NCI-H69 (cell line): ENCODE measurements at places on chromosomes 16 and 17.

- no peak for DNase-seq
Observed at GRCh38 chr16:3060339-3061127, 4.9 kb upstream of the IL32 start.

GRCh38 chr17:8001976-8002720 lies at the start of gene GUCY2D:
Gene GUCY2D (plus strand): TSS chr17:8002615. CDS start chr17:8003048, 433 bp downstream.
- no peak for DNase-seq

DNA sequence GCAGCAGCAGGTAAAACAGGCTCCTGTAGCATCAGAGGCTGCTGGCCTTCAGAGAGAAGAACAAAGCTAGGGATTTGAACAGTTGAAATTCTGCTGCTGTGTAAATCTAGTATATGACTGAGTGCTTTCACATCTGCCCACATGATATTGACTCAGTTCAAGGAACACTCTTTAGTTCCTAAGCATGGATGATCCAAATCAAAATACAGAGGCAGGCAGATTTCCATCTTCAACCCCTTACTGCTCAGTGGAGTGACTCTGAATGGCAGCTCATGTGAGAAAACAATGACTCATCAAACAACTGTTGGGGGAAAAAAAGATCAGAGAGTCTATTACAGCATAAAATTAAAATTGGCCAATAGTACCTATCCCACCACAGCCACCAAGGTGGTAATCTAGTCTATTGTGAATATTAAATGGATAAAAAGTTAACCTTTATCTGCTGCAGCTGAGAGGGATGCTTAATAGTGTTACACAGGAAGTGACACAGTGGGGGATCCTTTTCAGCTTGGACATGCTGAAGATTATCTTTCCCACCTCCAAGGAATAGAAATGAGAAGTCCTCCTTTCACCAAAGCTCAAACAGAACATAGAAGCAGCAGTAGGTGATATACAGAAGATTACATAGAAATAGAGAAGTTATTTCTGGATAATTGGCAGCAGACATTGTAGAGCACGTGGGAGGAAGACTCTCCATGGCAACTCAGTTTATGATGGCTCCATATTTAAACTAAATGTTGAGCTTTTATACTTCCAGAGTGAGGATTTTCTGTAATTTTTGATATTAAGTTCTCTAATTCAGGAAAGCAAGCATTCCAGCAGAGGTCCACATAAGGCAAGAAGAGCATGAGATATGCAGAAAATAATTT lies 239.7 kb upstream of the ERCC4 start:
- peak; percentile 15 for DNase-seq

GRCh38 chr16:69397821-69398521 lies 12.2 kb upstream of the TERF2 start:
- peak; percentile 44 for DNase-seq

GRCh38 chr16:81582655-81583441 lies 138.2 kb downstream of the CMIP start:
- DNase-seq, result no peak

GRCh38 chr16:747978-748746 lies 7.4 kb upstream of the CIAO3 start:
- peak; percentile 74 for DNase-seq

DNA sequence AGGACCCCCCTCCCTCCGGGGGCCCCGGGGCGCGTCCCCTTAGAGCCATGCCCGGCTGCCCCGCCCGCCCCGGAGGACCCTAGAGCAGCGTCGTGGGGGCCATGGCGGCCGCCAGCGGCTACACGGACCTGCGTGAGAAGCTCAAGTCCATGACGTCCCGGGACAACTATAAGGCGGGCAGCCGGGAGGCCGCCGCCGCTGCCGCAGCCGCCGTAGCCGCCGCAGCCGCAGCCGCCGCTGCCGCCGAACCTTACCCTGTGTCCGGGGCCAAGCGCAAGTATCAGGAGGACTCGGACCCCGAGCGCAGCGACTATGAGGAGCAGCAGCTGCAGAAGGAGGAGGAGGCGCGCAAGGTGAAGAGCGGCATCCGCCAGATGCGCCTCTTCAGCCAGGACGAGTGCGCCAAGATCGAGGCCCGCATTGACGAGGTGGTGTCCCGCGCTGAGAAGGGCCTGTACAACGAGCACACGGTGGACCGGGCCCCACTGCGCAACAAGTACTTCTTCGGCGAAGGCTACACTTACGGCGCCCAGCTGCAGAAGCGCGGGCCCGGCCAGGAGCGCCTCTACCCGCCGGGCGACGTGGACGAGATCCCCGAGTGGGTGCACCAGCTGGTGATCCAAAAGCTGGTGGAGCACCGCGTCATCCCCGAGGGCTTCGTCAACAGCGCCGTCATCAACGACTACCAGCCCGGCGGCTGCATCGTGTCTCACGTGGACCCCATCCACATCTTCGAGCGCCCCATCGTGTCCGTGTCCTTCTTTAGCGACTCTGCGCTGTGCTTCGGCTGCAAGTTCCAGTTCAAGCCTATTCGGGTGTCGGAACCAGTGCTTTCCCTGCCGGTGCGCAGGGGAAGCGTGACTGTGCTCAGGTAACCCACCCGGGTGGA lies 759 bp downstream of the ALKBH5 start:
- peak; percentile 54 for DNase-seq

GRCh38 chr17:72977771-72978417 lies 114.6 kb downstream of the SLC39A11 start:
- DNase-seq, result no peak

- peak; percentile 32 for DNase-seq
Observed at GRCh38 chr16:67104061-67104460, 5.7 kb upstream of the PHAF1 start.

GRCh38 chr17:71828182-71828596 lies 292.6 kb upstream of the SOX9 start:
- DNase-seq, result peak; percentile 99

DNA sequence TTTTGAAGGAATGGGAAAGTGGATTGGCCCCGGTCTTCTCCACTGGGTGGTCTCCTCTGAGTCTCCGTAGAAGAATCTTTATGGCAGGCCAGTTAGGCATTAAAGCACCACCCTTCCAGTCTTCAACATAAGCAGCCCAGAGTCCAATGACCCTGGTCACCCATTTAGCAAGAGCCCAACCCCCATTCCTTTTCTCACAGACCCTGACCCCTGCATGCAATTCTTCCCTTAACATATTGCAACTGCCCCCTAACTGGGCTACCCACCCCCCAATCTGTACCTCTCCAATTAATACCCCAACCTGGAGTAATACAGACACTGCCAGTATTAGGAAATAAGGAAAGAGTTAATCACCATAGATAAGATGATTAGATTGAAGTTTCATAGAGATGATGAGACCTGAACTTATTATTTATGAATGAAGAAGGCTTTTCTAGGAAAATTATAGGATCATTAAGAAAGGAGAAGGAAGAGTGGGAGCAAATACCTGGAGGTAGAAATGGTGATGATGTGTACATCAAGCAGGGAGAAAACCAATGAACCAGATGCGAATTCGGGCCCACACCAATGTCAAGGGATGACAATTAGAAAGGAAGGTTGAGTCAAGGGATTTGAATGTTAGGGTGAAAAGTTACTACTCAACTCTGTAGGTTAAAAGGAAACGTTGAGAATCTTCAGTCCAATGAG lies 2.4 kb downstream of the CCL2 start:
- DNase-seq, result no peak

DNA sequence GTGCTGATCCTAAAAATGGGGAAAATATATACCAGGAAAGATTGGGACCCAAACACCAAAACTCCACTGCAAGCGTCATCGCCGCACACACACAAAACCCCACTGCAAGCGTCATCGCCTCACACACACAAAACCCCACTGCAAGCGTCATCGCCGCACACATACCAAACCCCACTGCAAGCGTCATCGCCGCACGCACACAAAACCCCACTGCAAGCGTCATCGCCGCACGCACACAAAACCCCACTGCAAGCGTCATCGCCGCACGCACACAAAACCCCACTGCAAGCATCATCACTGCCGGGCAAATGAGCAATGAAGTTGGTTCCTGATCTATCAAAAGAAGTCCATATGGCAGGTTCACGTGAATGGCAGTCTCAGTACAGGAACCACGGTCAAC lies 144.4 kb downstream of the SLC39A11 start:
- DNase-seq, result no peak

- DNase-seq, result no peak
Observed at GRCh38 chr16:71952825-71953224, 47.4 kb downstream of the PKD1L3 start.

DNA sequence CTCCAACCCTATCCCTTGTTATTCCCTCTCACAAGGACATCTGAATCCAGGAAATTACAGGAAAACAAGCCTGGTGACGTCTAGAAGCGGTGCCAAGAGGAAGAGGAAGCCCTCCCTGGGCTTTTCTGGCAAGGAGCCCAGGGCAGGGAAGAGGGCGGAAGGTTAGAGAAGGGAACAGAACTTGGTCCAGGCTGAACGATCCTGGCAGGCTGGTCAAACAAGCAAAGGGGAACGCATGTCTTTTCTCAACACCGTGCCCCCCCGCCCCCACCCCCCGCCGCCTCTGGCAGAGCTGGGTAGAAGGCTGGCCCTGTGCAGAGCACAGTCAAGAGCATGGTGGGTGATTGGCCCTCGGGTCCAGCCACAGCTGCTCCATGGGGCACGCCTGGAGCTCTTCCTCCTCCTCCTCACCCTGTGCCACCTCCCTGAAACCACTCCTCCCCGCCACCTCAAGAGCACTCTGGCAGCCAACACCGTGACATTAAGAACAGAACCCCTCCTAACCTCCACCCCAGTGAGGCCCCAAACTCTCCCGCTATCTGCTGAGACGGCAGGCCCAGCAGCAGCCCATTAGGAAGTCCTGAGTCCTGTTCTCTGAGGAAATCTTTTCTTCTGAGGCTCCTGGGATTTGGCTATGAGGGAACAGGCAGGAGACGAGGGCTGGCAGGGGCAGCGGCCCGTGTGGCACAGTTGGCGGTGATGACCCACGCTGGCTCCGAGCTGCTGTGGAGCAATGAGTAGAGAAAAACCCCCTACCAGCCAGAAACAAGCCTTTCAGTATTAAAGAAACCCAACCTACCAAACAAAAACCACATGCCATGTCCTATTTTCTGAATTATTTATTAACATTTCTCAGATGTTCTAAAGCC lies 7.3 kb downstream of the C16orf86 start:
- peak; percentile 74 for DNase-seq

DNA sequence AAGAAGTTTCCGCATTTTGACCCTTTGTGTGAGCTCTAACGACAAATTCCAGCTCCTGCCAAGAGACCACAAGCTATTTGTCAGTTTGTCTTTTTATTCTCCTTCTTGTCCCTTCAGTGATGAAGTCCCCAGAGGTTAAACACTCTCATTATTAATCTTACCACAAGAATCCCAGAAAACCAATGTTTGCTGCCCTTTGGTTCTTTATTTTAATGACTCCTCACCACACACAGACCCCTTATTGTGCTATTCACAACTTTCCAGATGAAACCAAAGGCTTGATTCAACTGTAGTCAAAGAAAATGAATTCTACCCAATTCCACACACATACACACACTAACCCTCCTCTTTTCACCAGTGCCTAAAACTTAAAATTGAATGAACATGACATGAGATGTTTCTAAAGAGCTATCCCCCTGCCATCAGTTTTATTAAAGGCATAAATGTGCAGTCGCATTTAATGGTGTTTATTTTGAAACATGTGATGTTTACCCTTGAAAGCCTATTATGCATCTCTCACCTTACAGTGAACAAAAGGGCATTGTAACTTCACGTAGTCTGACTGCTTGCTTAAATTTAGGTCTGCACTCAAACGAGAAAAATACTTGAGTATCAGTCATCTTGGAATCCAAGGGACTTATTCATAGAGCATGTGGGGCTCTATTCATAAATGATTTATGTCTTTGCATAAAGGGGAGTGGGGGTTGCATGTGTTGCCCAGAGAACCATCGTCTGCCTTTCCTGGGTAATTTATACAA lies 44.1 kb downstream of the PCTP start:
- DNase-seq, result peak; percentile 96

DNA sequence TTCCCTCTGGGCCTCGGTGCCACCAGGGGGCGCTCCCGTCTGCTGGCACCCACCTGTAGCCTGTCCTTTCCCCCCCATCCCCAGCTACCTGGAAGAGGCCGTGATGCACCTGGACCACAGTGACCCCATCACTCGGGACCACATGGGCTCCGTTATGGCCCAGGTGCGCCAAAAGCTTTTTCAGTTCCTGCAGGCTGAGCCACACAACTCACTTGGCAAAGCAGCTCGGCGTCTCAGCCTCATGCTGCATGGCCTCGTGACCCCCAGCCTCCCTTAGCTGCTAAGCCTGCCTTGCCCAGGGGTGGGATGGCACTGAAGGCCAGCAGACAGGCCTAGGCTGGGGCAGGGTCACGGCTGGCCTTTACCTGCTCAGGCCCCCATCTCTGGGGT lies 818 bp upstream of the NRN1L start:
- peak; percentile 50 for DNase-seq

DNA sequence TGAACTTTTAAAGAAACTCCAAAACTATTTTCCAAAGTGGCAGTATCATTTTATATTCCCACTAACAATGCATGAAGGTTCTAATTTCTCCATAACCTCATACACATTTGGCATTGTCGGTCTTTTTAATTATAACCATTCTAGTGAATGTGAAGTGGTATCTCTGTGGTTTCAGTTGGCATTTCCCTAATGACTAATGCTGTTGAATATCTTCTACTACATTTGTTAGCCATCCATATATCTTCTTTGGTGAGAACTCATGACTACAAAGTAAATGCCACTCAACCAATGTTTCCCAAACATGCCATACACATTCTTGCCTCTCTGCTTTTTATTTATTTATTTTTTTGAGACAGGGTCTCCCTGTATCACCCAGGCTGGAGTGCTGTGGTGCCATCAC lies 31.7 kb upstream of the TAOK1 start:
- DNase-seq, result no peak

GRCh38 chr16:77500934-77501664 lies 66.3 kb upstream of the ADAMTS18 start:
- no peak for DNase-seq

- no peak for DNase-seq
Observed at GRCh38 chr17:14209215-14209614, 27.4 kb downstream of the CDRT15 start.

GRCh38 chr16:73199214-73199613 lies 151.3 kb upstream of the ZFHX3 start:
- DNase-seq, result no peak

DNA sequence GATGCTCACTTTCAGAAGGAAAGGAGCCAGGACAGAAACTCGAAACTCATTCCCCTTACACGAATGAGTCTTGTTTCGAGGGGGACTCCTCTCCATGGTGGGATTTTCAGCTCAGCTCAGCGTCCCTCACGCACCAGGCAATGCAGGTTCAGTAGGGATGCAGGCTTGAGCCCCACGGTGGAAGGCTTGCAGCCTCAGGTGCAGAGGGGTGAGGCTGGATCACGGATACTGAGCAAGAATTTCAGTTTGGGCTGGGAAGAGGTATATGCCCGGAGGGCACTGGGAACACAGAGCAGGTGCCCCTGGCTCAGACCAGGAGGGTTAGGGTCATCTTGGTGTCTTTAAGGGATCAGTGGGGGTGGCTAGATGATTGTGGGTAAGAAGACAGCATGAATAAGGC lies 344.9 kb upstream of the TNRC6C start:
- DNase-seq, result no peak
